Activated CD4-positive, alpha-beta T cell treated with anti-CD3 and anti-CD28 coated beads for 48 hours (primary cell): ENCODE measurements at places on chromosomes 5 and 9.

DNA sequence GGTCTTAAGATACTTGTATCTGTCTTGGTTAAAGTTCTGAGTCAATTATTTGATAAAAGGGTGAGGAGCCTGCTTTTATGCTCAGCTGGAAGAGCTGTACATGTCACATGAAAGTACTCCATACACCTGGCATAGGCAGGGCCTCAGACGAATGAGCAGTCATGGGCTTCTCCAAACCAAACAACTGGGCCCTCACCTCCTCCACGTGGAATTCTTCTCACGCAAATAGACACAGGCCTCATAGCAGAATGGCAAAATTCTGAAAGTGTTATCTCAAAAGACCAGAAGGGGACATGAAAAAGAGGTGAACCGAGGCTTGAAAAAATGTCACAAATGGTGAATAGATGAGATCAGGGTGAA is 48.6 kb downstream of the FAM240B start:
- no peak for DNase-seq

GRCh38 chr5:147339313-147339712 is 104.5 kb downstream of the STK32A start:
- DNase-seq: no peak

GRCh38 chr5:117143406-117143805 is 568.8 kb upstream of the SEMA6A start:
- no peak for DNase-seq

DNA sequence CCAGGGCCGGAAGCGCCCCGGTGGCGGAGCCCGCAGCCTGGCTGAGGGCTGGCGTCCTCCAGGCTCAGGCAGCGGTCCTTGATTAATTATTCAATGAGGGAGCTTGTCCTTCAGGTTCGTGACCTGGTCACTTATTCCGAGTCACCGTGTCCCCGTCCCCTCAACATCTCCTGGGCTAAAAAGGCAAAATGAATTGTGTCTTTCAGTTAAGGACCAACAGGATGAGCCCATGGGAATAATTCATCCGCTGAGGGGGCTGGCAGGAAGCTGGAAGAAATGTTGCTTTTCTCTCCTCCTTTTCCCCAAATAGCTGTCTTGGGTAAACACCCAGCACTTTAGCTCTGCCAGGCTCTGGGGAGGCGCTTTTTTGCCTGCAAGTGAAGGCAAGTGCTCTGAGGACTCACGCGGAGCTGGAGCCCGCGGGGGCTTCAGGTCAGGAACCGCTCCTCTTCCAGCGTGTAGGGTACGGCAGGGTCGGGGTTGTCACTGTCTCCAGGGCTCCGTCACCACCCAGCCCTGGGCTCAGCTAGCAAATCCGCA is 13.1 kb downstream of the KCNT1 start:
- DNase-seq: no peak

GRCh38 chr9:8903077-8903476 is 1103.5 kb upstream of the DMAC1 start:
- no peak for DNase-seq

GRCh38 chr5:167864801-167865200 is 426.6 kb upstream of the WWC1 start:
- no peak for DNase-seq

DNA sequence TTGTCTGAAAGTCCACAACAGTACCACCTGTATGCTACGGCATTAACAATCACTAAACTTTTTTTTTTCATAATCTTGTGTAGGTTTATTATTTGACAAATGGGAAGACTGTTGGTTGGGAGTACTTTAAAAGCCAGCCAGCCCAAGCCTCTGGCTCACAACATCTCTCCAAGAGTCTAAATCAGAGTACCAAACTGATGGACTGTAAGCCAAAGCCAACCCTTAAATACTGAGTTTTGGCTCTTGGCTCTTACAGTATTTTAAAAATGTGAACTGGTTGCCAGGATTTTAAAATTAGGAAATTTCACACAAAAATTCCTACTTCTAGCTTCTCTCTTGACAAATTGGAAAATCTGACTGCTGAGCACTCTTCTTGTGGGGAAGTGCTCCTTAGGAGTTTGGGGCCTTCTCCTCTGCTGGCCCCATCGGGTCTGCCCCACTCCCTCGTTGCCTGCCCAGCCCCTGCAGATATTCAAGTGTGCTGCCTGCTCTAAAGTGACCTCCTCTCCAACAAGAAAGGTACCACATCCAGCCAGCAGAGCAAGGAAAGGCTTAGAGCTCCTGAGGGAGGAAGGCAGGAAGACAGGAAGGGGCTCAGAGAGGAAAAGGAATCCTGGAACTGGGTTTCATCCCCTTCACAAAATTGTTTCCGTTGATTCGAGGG is 21.8 kb upstream of the TMOD1 start:
- no peak for DNase-seq

DNA sequence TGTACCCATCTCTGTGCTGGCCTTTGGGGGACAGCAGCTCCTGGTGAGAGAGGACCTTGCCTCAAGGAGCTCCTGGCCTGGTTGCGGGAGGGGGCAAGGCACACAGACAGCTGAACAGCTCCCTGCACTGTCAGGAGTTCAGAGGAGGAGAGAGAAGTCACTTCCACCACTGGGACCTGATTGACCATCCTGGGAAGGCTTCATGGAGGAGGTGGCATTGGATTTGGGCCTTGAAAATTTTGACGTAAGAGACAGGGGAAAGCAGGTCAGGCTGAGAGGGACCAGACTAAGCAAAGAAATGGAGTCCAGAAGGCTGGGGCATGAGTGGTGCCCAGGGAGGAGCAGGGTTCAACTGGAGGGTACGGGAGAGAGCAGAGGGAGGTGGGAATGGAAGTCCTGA is 20.3 kb upstream of the DAB2IP start:
- DNase-seq: no peak
